ENCODE measurements at places on chromosomes 5 and 9. TPM values are rescaled to one million over a fixed set of nuclear protein-coding genes. Genes with fewer than 3 reads are reported as not detected.

PKD2L2 gene
- total RNA-seq = not detected

LCN12 gene
- 1.2 TPM for total RNA-seq

GAS1 gene
- total RNA-seq = 0.09 TPM

DND1 gene
- total RNA-seq = 0.60 TPM

ANKRD34B gene
- total RNA-seq = 0.03 TPM

RIOK2 gene
- total RNA-seq = 22.1 TPM

SAXO1 gene
- not detected for total RNA-seq

SPINK13 gene
- total RNA-seq = 0.38 TPM

LPAR1 gene
- 22.1 TPM for total RNA-seq

ZMYND19 gene
- 60.4 TPM for total RNA-seq

SARDH gene
- total RNA-seq = 0.07 TPM

CDH10 gene
- total RNA-seq = 0.05 TPM

WNT8A gene
- total RNA-seq = not detected

MLANA gene
- total RNA-seq = not detected

CAVIN4 gene
- 0.32 TPM for total RNA-seq

PCDH12 gene
- not detected for total RNA-seq

NUTM2G gene
- total RNA-seq = not detected

ANKRD18A gene
- 9.9 TPM for total RNA-seq

CNTFR gene
- total RNA-seq = 0.06 TPM

DELE1 gene
- 55.7 TPM for total RNA-seq

GTF3C4 gene
- 16.0 TPM for total RNA-seq

LRRC19 gene
- not detected for total RNA-seq

MROH2B gene
- not detected for total RNA-seq

Measured in A549 treated with AZD2906 at 1 μM for 4 hours (cell line).